ENCODE measurements at places on chromosomes 11 and 22. TPM values are rescaled to one million over a fixed set of nuclear protein-coding genes. Genes with fewer than 3 reads are reported as not detected.

Gene PDE3B
- total RNA-seq, result 0.14 TPM

Gene FEN1
- total RNA-seq, result 7.5 TPM

Gene LMO1
- total RNA-seq, result not detected

Gene PKNOX2
- not detected for total RNA-seq

Gene POU2AF1
- total RNA-seq, result 0.21 TPM

Gene SRRD
- 28.0 TPM for total RNA-seq

Gene MPPED1
- total RNA-seq, result not detected

Gene LAYN
- total RNA-seq, result 7.2 TPM

Gene HORMAD2
- not detected for total RNA-seq

Gene LSP1
- total RNA-seq, result 0.21 TPM

Gene KRTAP5-1
- total RNA-seq, result not detected

Gene MPZL3
- total RNA-seq, result 64.3 TPM

Gene KCNK4
- not detected for total RNA-seq

Gene CHRNA10
- total RNA-seq, result 0.34 TPM

Gene SAA4
- not detected for total RNA-seq

Gene SCGB1A1
- not detected for total RNA-seq

Gene MGAT3
- total RNA-seq, result not detected

Gene IGLL1
- total RNA-seq, result not detected

Gene SORL1
- 31.8 TPM for total RNA-seq

Gene ST14
- total RNA-seq, result 189 TPM

Gene NPAS4
- total RNA-seq, result not detected

Gene DAGLA
- total RNA-seq, result under 0.01 TPM

Gene PISD
- total RNA-seq, result 28.7 TPM

Gene FAM180B
- total RNA-seq, result not detected

Gene MYOD1
- total RNA-seq, result not detected

Gene RIMBP3B
- not detected for total RNA-seq

Gene MPZL2
- 48.2 TPM for total RNA-seq

Gene TRIM3
- 10.6 TPM for total RNA-seq

Gene WBP2NL
- 0.57 TPM for total RNA-seq

Gene RFPL1
- total RNA-seq, result not detected

Gene MIOX
- 0.14 TPM for total RNA-seq

Gene GNG3
- not detected for total RNA-seq

Gene OR56A1
- not detected for total RNA-seq

All from nasal cavity respiratory epithelium epithelial cell of viscerocranial mucosa (primary cell).